ENCODE measurements at places on chromosomes 2 and 18.

DNA sequence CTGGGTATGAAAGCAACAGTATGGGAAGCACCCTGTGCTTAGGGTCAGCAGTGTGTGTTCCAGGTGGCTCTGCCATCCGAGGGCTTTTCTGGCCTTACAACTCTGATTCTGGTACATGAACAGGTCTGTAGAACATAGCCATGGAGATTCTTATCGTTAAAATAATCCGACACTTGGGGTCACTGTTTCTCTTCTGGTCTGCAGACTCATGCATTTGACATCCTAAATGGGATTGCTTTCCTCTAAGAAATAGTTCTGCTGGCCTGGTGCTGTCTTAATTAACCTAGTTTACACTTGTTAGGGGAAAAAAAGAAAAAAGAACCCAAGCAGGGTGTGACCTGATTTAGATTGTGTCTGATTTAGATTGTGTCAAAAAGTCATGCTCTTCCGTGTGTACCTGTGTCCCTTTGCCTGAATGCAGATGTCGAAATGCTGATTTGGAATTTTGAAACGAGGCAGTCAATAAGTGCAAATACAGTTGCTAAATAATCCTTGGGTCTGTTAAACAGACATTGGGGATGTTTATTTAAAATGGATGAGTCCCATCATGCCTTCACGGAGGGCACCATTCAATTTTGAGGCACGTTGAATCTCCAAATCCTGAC, 59.6 kb downstream of the TRPM8 start:
- no peak for DNase-seq

GRCh38 chr18:8910186-8910822, 192.2 kb upstream of the NDUFV2 start:
- no peak for DNase-seq

DNA sequence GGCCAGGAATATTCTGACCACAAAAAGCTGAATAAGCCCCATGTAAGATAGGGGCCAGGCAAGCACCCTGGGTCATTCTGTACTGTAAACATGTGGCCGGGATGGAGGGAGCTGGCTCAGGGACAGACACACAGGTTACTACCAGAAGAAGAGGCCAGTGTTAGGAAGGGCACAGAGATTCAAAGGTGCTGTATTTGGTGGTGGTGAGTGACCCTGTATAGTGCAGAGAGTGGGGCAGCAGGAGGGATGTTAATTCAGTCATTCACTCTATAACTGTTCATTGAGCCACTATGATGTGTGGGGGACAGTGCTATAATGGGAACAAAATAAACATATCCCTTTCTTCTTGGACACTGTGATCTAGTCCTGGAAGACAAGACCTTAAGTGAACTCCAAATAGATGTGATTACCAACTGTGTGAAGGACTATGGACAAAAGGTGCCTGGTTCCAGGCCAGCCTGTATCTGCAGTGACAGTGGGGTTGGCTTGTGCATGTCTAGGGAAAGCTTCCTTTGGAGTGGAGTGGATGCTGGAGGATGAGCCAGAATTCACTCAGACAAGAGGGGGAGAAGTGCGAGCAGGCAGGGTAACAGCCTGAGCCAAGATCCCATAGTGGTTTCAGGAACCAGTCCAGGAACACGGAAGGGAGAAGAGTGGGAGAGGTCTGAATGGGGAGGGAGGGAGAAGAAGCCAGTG, 8.3 kb downstream of the MOCOS start:
- DNase-seq, result no peak

DNA sequence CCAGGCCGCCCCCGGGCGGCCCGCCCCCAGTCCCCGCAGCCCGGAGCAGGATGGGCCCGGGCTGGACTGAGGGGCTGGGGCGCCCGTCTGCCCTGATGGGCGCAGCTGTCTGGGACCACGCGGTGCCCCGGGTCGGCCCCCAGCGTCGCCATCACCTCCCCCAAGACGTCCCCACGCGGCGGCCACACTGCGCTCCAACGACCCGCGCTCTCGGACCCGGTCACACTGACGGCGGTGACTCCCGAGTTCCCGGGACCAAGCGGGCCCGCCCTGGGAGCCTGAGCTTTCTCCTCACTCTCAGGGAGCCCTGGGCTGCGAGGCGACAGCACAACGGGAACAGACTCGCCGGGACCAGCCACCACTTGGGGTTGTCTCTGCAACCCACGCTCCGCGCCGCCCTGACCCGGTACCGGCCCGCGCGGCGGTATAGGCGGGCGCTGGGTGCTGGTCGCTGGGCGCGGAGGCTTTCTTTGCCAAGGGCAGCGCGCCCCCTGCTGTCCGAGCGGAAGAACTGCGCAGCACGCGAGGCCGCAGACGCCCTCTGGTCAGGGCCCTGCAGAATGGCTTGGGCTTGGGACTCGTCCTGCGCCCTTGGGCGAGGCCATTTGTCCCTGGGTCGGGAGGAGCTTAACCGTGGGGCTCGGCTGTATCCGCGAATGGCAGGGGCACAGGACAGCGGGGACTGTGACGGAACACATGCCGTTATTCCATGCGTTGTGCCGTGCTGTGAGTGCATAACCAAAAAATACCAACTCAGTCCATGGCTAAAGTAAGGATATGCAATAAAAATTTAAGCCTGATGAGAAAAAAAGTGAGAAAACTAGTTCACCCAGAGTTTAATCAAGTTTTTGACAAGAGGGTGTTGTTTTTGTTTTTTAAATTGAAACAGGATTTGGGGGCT, 54.8 kb upstream of the ANKRD62 start:
- DNase-seq, result peak; percentile 89

GRCh38 chr18:45739848-45740247, 15.9 kb downstream of the SLC14A1 start:
- DNase-seq, result no peak
